ENCODE measurements at places on chromosomes 6 and 20. TPM values are rescaled to one million over a fixed set of nuclear protein-coding genes. Genes with fewer than 3 reads are reported as not detected.
A peak's percentile ranks its signal among the peaks of the same experiment; 100 is the strongest.

Gene UQCC2
- total RNA-seq: 32.1 TPM

Gene AKAP12
- 2.4 TPM for total RNA-seq

Gene PHACTR3
- not detected for total RNA-seq

Gene CNKSR3
- 18.2 TPM for total RNA-seq

Gene CSNK2A1
- 44.5 TPM for total RNA-seq

Gene ESR1
- 0.43 TPM for total RNA-seq

GRCh38 chr6:91167846-91168245 lies 581.0 kb upstream of the MAP3K7 start:
- DNase-seq: no peak
- no peak overlapping the region for H3K4me3 ChIP-seq
- H3K36me3 ChIP-seq: no peaks in the 10 kb centered on the region
- no peaks in the 10 kb centered on the region for H3K27me3 ChIP-seq
- no peak overlapping the region for H3K27ac ChIP-seq

DNA sequence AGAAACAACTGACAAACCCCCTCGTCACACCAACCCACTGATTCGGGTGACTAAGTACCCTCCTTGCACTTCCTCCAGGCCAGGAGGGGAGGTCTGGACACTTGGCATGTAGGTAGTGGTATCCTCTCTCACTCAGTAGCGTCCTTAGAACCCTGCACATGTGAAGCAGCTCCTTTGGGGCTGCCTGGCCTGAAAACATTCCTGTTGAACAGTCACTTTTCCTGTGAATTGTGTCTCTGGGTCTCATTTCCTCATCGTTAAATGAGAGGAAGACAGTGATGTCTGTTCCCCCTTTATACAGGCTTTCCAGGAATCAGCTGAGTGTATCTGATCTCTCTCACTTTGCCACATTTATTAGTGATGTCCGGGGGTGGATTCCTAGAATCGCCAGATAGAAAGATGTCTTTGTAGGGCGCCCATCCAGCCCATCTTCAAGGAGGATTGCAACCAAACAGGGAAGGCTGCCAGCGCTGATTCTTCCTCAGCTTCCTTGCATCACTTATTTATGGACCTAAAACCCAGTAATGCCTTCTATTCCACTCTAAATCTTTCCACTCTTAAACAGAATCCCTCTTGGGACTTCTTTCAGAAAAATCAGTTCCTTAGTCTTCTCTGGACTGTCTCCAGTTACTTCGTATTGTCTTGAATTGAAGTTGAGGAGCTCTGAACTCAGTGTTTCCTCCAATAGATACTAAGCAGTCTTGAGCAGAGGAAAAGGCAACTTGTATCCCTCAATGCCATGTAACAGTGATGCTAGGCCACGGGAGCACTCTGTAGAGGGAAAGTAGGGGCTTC lies 9.4 kb upstream of the POPDC3 start:
- no peaks in the 10 kb centered on the region for H3K4me1 ChIP-seq
- H3K27ac ChIP-seq: no peak overlapping the region
- no peaks in the 10 kb centered on the region for H3K36me3 ChIP-seq

DNA sequence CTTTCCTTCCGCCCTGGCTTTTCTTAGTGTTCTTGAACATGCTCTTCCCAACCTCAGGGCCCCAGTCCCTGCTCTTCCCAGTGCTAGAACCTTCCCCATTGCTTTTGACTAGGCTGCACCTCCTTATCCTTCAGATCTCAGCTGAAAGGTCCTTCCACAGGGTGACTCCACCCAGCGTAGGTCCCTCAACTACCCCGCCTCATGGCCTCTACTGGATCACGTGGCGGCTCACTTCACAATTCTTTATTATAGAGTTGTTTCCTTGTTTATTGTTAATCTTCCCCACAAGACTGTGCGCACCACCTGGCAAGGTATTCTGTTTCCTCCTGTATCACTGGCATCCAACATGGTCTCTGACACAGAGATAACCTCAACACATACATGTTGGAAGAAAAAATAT lies 31.2 kb downstream of the TTLL9 start:
- no peak overlapping the region for H3K4me3 ChIP-seq
- no peaks in the 10 kb centered on the region for H3K27me3 ChIP-seq
- no peak overlapping the region for H3K27ac ChIP-seq
- H3K36me3 ChIP-seq: no peaks in the 10 kb centered on the region
- H3K4me1 ChIP-seq: no peaks in the 10 kb centered on the region

GRCh38 chr20:20614391-20614790 lies 98.1 kb downstream of the RALGAPA2 start:
- H3K27ac ChIP-seq: no peak overlapping the region
- H3K4me1 ChIP-seq: no peaks in the 10 kb centered on the region
- no peaks in the 10 kb centered on the region for H3K27me3 ChIP-seq
- no peak for DNase-seq

DNA sequence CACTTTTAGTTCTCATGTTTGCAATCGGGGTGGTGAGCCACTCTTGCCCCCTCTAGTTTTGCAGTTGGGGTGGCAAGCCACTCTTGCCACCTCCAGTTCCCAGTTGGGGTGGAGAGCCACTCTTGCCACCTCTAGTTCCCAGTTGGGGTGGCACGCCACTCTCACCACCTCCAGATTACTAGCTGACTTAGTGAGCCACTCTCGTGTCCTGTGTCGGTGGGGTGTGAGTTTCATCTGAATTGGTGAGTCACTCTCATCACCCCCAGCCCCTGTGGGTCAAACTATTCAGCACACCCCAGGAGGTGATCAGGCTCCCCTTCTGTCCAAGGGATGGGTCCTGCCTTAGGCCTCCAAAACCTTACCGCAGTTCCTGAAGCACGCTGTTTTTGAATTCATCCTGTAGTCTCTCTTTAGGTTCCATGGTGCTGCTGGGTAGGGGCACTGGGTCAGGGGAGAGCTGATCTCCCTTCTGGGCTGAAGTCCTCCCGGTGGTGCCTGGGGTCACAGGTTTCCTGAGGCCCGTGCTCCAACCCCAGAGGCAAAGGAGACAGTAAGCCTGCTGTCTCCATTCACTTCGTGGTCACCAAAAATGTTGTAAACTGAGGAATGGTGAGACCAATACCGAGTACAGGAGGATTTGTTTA lies 224.2 kb upstream of the SYNCRIP start:
- H3K4me1 ChIP-seq: peaks cover 24% of the 10 kb centered on the region
- peak overlapping the region; percentile 23 for H3K27ac ChIP-seq
- H3K36me3 ChIP-seq: no peaks in the 10 kb centered on the region
- peak overlapping the region; percentile 45 for H3K4me3 ChIP-seq

DNA sequence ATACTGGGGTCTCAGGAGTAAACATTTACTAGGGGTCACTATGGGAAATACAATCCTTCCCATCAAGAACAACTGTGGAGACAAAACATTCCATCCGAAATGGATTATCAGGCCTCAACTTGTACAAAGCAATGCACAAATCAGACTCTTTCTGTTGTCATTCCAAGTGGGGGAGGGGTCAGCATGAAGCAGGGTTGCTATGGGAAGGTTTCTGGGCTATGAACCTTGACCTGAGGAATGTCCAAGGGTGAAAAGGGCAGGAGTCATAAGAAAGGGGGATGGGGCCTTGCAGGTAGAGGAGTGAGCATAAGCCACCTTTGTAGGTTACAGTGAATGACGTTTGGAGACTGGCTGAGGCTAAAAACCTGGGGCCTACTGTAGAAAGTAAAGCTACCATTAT lies 3.1 kb downstream of the METTL24 start:
- no peak overlapping the region for H3K4me3 ChIP-seq
- no peaks in the 10 kb centered on the region for H3K27me3 ChIP-seq
- no peak for DNase-seq

- DNase-seq: peak; percentile 17
- H3K4me3 ChIP-seq: no peak overlapping the region
- no peaks in the 10 kb centered on the region for H3K27me3 ChIP-seq
- no peaks in the 10 kb centered on the region for H3K36me3 ChIP-seq
These were observed 99.0 kb upstream of the IYD start for GRCh38 chr6:150269857-150270223.

GRCh38 chr6:4671587-4672115 lies 104.6 kb upstream of the CDYL start:
- no peak overlapping the region for H3K27ac ChIP-seq
- no peaks in the 10 kb centered on the region for H3K4me1 ChIP-seq

DNA sequence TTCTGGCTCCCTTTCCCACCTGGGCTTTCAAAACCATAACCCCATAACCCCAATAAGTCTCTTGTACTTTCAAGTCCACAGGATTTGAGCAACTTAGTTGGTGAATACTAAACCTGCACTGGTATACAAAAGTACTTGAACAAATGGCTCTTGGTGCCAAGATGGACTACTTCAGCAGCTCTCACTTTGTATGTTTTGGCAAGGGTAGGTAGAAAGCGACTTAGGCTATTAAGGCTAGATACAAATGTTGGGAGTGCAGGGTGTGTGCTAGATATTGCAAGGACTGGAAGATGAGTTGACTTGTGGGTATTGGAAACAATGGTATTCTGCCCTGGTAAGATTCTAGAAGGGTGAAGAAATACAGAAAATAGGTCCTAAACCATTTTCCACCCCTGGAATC lies 182.6 kb upstream of the MOCS1 start:
- DNase-seq: no peak
- H3K27ac ChIP-seq: no peak overlapping the region
- no peaks in the 10 kb centered on the region for H3K4me1 ChIP-seq
- H3K36me3 ChIP-seq: no peaks in the 10 kb centered on the region

DNA sequence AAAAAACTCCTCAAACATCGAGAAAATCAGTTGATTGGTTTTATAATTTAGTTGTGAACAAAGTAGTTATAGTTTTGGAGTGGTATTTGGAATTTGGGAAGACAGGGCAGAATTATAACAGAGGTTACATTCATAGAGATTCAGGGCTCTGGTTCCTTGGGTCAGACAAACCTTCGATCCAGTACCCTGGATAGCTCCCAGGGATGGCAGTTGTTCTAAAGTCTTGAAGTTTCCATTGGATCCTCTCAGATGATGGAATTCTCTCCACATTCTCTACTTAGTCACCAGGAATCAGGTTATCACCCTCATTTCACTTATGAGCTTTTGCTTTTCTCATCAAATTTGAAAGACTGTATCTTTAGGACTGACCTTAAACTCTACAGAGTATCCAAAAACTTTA lies 285.1 kb downstream of the CENPW start:
- no peak for DNase-seq
- no peaks in the 10 kb centered on the region for H3K27me3 ChIP-seq
- no peaks in the 10 kb centered on the region for H3K4me1 ChIP-seq

DNA sequence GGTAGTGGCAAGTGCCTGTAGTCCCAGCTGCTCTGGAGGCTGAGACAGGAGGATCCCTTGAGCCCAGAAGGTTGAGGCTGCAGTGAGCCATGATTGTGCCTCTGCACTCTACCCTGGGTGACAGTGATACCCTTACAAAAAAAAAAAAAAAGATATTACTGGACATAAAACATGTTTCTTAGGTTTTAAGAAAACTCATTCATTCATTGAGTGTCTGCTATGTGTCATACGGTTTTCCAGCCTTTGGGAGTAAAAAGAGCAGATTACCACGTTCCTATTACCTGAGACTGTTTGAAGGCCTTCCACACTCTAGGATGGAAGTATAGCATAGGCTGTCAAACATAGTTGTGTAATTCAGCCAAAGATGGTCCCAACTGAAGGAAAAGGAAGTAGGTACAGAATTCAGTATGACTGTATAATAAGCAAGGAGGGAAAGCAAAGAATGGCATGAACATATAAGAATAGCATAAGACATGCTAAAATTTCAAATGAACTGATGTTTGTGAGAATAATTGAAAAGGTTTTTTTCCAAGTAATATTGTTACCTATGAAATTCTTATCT lies 22.0 kb downstream of the STXBP5 start:
- H3K4me1 ChIP-seq: no peaks in the 10 kb centered on the region
- no peak overlapping the region for H3K4me3 ChIP-seq
- H3K27me3 ChIP-seq: no peaks in the 10 kb centered on the region
- DNase-seq: no peak
- H3K36me3 ChIP-seq: no peaks in the 10 kb centered on the region
